Stimulated activated CD8-positive, alpha-beta memory T cell treated with anti-CD3 and anti-CD28 coated beads, Interleukin-15, amount 100 ng/mL, for 4 hours (primary cell): ENCODE measurements at places on chromosomes 1 and 21.

- DNase-seq, result no peak
Measured at GRCh38 chr1:99619583-99619982, 26.3 kb upstream of the PALMD start.

- no peak for DNase-seq
Measured at GRCh38 chr1:159141584-159142390, 29.6 kb upstream of the CADM3 start.

- no peak for DNase-seq
Measured at GRCh38 chr1:29829448-29830344, 593.4 kb downstream of the PTPRU start.

DNA sequence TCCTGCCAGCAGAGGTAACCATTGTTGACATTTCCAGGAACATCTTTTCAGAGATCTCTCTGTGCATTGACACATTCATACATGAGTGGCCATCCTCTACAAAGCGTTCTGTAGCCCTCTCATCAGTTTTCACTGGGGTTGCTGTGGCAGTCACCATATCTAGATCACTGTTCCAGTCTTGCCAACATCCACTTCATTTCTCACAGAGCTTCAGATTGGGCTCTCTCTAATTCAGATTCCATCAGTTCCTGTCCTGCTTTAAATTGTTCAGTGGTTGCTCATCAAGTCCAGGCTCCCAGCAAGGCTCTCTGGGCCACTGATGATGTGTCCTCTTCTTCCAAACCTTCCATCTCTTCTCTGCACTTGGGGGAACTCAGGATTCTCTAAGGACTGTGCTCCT is 173.7 kb downstream of the KCNJ6 start:
- DNase-seq, result no peak

- no peak for DNase-seq
Measured at GRCh38 chr1:19477284-19478249, 7.8 kb downstream of the CAPZB start.
